ENCODE measurements at places on chromosomes 1 and 21. TPM values are rescaled to one million over a fixed set of nuclear protein-coding genes. Genes with fewer than 3 reads are reported as not detected.

GRCh38 chr1:177847843-177848242 is 122.0 kb downstream of the SEC16B start:
- no peak for DNase-seq

Gene DVL1
- 37.4 TPM for total RNA-seq

DNA sequence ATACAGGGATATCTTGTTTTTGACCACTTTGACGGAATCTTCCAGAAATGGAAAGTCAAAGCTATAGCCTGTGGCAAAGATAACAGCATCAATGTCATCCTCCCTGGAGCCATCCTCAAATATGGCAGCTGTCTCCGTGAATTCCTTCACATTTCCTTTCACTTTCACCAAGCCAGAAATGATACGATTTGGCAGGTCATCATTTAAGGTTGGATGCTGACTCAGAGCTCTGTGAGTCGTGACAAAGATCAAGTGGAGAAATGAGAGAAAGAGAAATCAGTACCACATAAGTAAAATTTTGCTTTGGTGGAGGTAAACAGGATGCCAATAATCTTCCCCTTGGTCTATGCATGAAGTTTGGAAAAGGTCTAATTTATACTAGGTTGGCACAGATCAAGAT is 23.9 kb downstream of the FMO5 start:
- DNase-seq = no peak

GRCh38 chr21:45562965-45563364 is 20.7 kb upstream of the SLC19A1 start:
- no peak for DNase-seq

- DNase-seq = no peak
Observed at GRCh38 chr21:37358397-37358796, 8.2 kb upstream of the DYRK1A start.

Gene KRTAP13-2
- total RNA-seq = not detected

GRCh38 chr1:199161319-199161680 is 522.5 kb downstream of the PTPRC start:
- no peak for DNase-seq

Gene LRRC38
- not detected for total RNA-seq

GRCh38 chr1:25232866-25233784 is 823 bp upstream of the SYF2 start:
- DNase-seq = peak; percentile 55

- no peak for DNase-seq
Observed at GRCh38 chr1:114195819-114196218, 42.1 kb upstream of the SYT6 start.

DNA sequence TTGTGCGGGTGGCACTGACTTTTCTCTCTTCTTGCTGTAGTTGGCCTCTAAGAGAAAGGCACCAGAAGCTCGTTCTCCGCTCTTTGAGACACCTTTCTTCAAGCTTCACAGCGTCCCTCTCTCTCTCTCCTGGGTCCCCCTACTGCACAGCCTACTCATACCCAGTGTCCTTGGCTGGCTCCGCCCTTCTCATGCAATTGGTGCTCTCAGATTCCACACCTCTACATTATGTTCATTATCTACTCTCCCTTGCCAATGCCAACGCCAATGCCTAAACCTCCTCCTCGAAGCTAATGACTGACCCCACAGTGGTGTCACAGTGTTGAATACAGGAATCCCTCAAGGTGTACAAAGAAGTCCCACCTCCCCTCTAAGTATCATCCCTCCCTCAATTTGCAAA is 4.8 kb upstream of the DNAJC28 start:
- DNase-seq = no peak

- DNase-seq = no peak
Observed at GRCh38 chr1:25683177-25683576, 66.6 kb downstream of the MAN1C1 start.

Gene TBX19
- total RNA-seq = 2.6 TPM

GRCh38 chr1:66069976-66070876 is 277.5 kb downstream of the PDE4B start:
- DNase-seq = no peak

Gene PTAFR
- total RNA-seq = 1.1 TPM

GRCh38 chr1:161816201-161816600 is 50.1 kb downstream of the ATF6 start:
- DNase-seq = no peak

Gene FTCD
- 1.3 TPM for total RNA-seq

DNA sequence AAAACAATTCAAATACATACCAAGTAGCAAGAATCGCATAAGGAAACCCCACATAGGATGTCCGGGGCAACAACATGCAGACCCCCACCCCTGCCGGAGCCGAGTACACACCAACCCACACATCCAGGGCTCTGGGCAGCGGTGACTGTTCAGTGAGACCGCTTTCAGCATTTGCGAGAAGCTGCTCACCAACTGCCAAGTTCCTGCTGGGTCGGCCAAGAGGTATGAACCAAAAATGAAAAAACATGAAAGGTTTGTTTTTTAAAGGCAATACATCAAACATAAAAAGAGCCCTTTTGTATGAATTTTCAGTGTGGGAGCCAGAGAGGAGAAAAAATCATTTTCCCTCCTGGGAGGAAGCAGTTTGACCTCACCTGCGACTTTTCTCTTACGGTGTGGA is 92.3 kb downstream of the SIM2 start:
- DNase-seq = no peak

Gene GBP4
- total RNA-seq = 61.9 TPM

- DNase-seq = no peak
Observed at GRCh38 chr1:191609305-191609704, 549.0 kb upstream of the RGS18 start.
